ENCODE measurements at places on chromosomes 6 and 20.

- DNase-seq: no peak
Measured at GRCh38 chr20:44358776-44359175, 3.3 kb downstream of the HNF4A start.

DNA sequence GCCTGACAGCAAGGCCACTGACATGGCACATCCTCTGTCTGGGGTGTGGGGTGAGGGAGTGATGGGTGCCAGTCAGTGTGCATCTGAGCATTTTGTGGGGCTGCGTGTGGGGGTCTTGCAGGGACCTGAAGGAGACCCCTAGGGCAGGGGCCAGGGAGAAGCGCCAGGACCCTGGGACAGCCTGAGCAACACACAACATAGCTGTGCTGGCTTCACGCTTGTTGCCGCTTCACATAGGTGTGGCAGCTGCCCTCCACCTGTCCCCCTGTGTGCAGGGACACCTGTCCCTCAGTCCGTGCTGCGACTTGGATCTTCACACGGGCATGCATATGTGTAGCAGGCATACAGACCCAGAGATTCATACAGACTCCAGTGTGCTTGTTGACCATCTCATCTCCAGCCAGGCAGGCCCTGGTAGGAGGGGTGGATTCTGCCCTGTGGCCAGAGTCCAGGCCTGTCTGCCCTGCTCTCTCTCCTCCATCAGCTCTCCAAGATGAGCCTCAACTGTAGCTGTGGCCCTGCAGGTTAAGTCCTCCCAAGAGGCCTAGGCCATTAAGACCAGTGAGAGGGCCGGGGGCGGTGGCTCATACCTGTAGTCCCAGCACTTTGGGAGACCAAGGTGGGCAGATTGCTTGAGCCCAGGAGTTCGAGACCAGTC, 3.2 kb upstream of the NPBWR2 start:
- DNase-seq: no peak

- DNase-seq: peak; percentile 40
Measured at GRCh38 chr20:47175493-47175892, 181.0 kb downstream of the ZMYND8 start.

GRCh38 chr6:24875534-24875901, 60.2 kb downstream of the RIPOR2 start:
- DNase-seq: no peak

DNA sequence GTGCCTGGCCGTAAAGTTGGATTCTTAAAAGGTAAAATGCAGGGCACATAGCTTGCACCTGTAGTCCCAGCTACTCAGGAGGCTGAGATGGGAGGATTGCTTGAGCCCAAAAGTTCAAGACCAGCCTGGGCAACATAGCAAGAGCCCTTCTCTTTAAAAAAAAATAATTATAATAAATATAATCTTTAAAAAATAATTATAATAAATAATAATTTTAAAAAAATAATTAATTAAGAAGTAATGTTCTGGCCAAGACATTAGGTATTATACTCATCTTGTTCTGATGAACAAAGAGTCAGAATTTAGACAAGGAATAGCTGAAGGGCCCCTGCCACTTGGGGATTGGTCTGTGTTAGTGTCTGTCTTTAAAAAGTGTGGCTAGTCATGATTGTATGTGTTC, 13.9 kb downstream of the ENTPD6 start:
- no peak for DNase-seq

DNA sequence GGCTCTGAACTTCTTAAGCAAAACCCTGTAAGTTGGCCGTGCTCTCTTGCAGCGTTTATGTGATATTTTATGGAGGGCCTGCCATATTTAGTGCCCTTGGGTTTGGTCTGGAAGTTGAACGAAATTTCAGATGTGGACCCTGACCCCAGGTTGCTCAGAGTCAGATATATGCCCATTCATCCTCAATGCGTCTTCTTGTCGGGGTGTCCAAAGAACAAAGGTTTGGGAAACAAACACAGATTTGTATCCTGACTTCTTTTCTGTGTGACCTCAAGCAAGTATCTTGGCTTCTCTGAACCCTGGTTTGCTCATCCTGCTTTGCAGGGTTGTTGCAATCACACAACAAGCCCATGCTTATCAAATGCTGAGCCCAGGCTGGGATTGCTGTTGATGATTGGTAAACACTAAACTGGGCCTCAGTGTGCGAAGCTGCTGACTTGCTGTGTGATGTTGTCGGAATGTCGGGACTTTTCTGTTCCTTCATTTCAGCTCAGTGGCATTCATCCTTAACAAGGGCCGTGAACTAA, 103.5 kb upstream of the PTPN1 start:
- DNase-seq: no peak

DNA sequence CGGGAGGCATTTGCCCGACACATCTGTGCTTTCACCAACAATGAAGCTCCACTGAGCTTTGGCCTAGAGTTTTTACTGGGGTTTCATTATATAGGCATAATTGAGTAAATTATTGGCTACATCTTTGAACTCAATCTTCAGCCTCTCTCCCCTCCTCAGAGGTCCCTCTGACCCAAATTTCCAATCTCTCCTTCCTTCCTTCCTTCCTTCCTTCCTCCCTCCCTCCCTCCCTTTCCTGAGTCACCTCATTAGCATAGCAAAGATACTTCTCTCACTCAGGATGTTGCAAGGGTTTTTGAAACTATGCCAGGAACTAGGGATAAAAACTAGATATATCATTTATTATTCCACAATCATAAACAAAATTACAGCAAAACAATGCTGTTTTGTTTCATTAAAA, 238.2 kb upstream of the PRND start:
- DNase-seq: no peak

GRCh38 chr6:74899416-74899815, 306.4 kb downstream of the COL12A1 start:
- DNase-seq: no peak

DNA sequence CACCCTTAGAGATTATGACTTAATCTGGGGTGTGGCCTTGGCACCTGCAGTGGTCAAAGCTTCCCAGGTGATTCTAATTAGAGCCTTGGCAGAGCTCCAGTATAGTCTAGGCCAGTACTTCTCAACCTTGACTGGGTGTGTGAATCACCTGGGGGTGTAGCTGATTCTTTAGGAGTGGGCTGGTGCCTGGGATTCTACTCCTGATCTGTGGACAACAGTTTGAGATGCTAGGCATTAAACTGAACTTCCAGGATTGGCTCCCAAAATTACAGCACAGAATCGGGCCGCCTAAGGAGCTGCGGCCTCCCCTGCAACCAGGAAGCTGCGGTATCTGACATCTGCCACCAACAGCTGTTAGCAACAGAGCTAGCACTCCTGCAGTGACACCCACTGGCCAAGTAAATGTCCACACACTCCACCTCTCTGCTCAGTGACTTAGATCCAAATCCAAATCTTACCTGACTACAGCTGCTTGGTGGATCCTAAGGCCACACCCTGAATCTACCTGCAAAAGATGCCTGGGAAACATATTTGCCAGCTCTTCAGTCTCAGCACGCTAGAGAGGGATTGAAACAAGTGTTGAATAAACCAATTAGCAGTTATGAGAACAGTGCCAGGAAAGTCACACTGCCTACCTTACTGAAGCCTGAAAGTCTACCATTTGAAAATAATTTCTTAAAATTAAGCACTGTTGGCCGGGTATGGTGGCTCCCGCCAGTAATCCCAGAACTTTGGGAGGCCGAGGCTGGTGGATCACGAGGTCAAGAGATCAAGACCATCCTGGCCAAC, 126.7 kb downstream of the UNC5CL start:
- DNase-seq: peak; percentile 74

DNA sequence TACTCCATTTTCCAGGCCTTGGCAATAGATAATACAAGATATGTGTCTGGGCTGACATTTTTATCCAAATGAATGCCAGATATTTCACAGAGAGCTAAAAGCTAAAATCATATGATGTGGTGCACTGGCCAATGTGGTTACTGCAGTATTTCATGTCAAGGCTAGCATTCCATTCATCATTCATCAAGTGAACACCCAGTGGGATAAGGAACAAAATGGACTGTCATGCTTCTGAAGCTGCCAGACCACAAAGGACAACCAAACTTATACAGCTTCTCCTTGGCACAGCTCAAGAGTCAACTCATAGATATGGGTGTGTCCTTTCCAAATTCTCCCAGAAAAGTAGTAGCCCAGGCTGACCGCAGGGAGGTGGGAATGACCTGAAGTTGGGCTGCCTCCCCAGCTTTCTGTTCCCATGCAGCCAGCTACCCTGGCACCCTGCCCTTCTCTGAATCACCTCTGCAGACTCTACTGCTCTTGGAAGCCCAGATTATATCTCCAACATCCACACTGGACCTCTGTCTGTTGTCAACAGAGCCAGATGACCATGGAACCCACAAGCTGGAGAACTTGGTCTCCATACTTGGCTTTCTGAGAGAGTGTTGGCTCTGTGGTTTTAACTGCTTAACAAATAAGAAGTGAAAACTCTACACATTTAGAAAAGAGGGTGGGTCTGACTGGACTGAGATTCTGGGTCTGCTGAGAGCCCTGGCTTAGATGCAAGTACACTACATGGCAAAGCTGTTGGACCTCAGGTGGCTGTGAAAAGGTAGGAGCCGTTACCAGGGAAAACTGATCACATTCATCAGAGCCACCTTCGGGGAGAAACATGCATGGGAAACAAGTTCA, 122.8 kb downstream of the ALDH8A1 start:
- no peak for DNase-seq

DNA sequence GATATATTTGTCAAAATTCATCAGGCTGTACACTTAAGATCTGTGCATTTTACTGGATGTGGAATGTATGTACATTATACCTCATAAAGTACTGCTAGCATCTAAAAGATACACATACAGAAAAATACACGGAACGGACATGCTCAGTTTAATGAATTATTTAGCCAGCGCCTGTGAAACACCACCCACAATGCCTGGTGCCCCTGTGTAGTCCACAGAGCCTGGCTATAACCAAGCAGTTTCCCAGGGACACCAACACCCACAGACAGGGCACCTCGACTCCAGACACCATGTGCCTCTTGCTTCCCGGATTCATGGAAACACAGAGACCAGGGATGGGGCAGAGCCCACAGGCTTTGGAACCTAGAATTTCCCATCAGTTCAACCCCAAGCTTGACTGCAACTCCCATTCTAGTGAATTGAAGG, 17.4 kb upstream of the ARMC12 start:
- no peak for DNase-seq

- DNase-seq: no peak
Measured at GRCh38 chr6:136347847-136348246, 58.2 kb upstream of the BCLAF1 start.

DNA sequence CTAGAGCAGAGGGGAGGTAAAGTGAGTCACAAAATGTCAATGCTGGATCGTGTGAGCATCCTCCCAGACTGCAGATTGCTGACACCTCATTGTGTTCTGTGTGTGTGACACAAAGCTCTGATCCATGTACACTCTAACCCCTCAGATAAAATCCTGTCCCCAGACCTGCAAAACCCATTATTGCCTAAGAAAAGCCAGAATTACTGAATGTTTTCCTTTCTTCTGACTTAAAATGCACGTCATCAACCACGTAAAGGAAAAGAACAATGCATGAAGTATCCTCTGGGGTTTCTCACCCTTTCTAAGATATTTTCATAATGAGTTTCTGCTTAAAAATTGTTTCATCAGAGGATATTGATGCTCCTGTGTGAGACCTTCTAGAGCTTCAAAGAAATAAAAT, 218.0 kb upstream of the PREP start:
- no peak for DNase-seq

- peak; percentile 61 for DNase-seq
Measured at GRCh38 chr20:4449957-4450715, 271.6 kb upstream of the PRND start.

GRCh38 chr6:46490425-46491200, 636 bp downstream of the RCAN2 start:
- DNase-seq: peak; percentile 16

DNA sequence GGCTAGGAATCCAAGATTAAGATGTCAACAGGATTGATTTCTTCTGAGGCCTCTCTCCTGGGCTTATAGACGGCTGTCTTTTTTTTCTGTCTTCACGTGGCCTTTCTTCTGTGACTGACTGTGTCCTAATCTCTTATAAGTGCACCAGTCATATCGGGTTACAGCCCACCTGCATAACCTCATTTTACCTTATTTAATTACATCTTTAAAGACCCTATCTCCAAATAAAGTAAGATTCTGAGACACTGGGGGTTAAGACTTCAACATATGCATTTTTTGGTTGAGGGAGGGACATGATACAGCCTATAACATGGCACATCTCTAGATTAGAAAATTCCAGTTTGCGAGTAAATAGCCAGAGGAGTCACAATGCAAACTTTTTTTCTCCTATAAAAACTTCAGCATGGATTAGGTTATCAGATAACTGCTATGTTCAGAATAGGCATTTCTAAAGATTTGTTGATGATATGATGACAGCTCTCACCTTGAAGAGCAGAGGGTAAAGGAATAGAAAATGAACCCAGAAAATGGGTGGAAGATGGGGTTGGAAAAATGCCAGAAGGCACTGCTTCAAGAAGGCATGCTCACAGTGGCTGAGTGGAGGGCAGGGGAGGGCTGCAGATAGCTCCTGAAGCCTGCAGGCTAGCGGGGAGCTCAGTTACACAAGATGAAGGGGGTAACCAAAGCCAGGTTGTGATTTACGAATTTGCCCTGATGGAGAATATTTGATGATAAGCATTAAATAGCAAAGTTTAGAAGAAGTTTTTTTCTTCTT, 8.7 kb upstream of the PDE7B start:
- no peak for DNase-seq

GRCh38 chr20:24753130-24753529, 195.9 kb upstream of the CST7 start:
- no peak for DNase-seq

DNA sequence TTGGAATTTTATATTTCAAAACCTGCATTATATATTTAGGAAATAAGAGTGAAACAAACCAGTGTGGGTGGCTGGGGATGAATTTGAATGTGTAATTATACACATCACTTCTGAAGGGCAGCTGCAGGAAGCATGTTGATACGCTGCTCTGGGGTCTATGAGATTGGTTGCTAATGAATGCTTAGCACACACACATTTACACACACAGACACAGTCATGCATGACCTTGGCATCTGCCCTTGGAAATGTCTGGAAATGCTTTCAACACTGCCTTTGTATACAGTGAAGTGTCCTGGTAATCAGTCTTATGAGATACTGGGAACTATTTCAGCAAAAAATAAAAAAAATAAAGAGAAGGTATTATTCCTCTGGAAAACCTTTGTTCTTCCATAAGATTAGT, 83.4 kb downstream of the ELOVL4 start:
- DNase-seq: no peak

- no peak for DNase-seq
Measured at GRCh38 chr6:155314773-155315515, 660 bp upstream of the TFB1M start.

DNA sequence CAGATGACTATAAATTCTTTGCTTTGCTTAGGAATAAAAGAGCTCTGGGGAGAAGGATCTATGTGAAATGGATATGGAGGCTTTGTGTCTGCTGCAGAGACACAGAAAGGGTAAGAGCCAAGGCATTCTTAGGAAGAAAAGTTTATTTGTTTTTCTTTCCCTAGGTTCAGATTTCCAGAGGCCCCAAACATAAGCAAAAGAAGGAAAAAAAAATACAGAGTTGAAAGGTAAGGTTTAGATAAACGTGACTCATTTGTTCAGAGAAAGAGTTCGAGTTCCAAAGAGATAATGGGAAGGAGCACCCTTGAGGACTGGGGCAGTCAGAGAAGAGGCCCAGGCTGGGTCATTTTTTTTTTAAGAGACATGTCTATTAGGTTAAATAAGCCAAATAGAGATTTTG, 27.4 kb upstream of the BMP5 start:
- no peak for DNase-seq

- no peak for DNase-seq
Measured at GRCh38 chr6:164062872-164063271, 648.4 kb downstream of the QKI start.

GRCh38 chr6:101733899-101734298, 340.4 kb downstream of the GRIK2 start:
- DNase-seq: no peak

All from lung (tissue), 17 donors.